Fibroblast of upper back skin (primary cell): ENCODE measurements at places on chromosomes 4 and X.
A peak's percentile ranks its signal among the peaks of the same experiment; 100 is the strongest.

- no peak for DNase-seq
Measured at GRCh38 chr4:120011725-120012124, 54.9 kb downstream of the MAD2L1 start.

- peak; percentile 97 for DNase-seq
Measured at GRCh38 chr4:185847352-185848097, 35.5 kb upstream of the SORBS2 start.

DNA sequence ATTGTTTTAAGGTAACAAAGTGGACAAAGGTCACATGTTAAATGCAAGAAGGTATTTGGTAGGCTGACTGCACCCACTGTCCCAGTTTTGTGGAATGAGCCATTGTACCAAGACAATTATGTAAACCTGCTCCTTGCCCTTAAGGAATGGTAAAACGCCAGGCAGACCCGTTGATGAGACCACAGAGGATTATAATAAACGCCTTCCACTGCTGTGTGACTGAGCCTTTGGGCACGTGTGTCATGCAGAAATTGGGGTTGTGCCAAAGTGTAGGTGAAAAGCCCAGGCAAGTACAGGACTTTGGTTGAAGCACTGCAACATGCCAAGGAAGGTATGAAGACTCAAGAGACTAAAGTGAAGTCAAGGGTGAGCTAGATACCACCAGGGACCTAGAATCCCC is 59.7 kb downstream of the LRRC66 start:
- DNase-seq = no peak

DNA sequence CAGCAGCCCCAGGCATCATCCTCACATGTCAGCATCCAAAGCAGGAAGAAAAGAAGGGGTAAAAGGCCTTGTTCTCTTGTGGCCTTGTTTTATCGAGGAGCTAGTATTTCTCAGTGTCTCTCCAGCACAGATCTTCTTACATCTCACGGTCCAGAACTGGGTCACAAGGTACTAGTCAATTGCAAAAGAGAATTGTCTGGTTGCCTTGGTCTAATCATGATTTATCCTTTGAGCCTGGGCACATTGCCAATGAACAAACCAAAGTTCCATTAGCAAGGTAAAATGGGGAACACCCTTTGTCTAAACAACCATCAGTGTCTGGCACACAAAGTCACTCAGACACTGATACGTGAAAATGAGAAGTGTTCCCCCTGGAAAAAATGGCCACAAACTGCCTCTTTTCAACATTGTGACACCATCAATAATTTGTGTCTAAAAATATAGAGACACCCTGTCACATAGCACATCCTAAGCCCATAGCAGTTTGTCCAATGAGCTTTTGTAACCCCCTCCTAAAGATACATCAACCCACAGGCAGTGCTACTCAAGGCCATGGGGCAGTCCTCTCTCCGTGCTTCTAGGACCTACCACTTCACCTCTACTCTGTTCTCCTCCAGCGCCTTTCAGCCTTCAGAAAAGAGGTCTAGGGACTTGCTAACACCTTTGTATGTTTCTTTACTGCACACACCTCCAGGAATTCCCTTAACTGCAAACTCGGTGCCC is 534.4 kb downstream of the MID1IP1 start:
- no peak for DNase-seq

GRCh38 chr4:46878641-46879040 is 30.4 kb downstream of the COX7B2 start:
- DNase-seq = no peak

DNA sequence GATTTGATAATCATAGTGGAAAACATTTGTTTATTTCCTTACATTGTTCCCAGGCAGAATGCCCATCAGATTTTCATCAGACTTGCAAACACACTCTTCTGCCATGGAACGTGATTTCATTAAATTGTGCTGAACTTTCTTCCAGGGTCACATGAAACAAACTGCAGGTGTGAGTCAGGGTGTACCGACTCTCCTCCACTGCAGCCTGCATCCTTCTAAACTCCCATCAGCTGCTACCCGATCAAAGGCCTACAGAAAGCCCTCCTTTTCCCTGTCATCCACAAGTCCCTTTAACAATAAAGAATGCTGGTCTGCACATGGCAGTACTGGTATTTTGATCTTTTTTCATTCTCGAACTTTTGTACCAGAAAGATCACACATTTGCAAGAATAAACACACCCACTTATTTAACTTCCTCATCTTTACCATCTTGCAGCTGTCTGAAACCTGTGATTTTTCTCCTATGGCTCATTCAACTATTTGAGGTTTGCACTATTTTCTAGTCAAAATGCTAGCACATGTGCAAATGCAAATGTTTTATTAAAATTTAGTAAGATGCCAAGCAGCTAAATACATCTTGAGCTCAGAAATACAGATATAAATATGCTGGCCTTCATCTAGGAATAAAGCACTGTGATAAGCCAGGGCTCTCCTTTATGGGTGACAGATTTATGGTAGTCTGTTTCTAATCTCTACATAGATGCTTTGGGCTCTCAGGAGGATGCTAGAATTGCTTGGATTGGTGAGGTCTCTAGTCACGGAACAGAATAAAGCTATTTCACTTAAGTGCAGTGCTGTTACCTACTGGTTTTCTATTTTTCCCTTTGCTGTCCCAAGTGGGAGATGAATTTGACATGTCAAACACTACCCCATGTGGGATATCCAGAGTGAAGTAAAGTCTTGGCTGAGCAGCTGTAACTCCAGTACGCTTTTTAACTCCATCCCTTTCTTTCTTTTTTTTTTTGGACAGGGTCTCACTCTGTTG is 25.8 kb upstream of the ARHGAP24 start:
- DNase-seq = peak; percentile 15

DNA sequence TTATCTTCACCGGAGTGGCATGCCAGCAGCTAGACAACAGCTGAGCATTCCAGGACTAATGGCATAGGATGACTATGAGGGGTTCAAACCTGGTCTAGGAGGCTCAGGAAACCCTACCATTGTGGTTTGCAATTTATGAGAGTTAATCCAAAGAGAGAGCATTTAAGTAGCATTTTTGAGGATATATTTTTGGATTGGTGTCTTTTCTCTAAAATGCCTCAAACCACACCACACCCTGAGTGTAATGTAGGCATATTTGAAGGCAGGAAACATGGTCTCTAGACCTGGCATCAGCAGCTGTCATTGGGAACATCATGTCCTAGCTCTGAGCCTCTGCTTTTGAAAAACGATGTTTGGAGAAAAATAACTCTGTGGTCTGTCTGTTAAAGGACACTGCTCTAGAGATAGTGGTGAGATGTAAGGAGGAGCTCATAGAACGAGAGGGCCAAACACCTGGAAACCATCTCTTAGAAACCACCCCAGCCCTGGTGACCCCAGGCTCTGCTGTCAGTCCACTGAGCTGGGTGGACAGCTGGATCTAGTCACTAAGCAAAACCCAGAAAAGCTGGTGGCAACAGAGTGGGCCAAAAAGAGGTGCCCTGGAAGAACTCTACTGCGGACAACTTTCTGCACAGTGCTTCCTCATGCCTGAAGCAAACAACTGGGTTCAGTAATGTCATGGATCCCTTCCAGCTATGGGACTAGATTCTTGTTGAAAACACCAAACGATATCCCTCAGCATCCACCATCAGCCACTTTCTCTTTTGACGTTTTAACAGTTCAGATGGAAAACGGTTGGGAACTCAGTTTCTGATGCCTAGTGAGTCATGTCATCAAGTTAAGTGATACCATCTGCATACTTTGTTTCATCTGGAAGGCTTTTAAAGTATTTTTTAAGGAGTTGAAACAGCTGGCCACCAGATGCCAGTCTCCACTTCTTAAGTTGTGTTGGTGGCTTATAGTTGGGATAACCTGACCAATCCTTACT is 100.2 kb upstream of the C1QTNF7 start:
- DNase-seq = peak; percentile 94

DNA sequence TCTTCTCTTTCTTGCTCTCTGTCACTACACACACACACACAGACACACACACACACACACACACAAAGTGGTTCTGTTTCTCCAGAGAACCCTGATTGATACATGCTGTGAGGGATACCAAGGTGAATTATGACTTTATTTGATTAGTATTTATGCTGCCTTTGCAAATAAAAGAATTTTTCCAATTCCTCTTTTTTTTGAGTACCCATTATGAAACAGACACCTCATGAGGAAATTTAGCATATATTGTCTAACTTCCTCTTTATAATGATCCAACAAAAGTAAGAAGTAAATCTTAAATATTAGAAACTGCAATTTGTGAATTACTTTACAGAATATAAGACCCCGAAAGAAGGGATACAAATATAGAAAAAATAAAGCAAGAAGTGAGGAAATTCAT is 14.3 kb upstream of the RAB28 start:
- DNase-seq = no peak

- DNase-seq = no peak
Measured at GRCh38 chr4:118760493-118760892, 75.3 kb downstream of the METTL14 start.

- no peak for DNase-seq
Measured at GRCh38 chr4:4824232-4824631, 35.2 kb upstream of the MSX1 start.

DNA sequence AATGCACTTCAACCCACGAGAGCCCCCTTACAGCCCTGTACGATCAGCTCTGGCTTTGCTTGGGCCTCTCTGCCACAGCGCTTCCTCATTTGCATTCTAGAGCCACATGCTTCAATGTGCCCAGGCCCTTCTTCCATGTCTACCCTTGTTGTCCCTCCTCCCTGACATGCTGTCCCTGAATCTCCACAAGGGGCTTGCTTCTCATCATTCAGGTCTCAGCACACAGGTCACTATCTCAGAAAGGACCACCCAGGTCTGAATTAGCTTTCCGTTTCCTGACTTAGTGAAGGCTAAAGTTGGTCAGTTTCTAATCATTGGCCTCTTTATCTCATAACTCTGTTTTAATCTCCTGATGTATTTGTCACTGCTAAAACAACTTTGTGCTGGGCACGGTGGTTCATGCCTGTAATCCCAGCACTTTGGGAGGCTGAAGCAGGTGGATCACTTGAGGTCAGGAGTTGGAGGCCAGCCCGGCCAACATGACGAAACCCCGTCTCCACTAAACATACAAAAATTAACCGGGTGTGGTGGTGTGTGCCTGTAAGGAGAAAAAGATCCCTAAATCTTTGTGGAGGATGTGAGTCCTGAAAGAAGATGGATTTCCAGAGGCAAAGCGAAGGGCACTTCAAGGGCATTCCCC is 17.9 kb upstream of the SLC34A2 start:
- no peak for DNase-seq

GRCh38 chrX:108731153-108731552 is 5.2 kb downstream of the IRS4 start:
- no peak for DNase-seq

GRCh38 chrX:153688071-153688470 is 345 bp downstream of the SLC6A8 start:
- DNase-seq = no peak

- DNase-seq = no peak
Measured at GRCh38 chrX:38746102-38746501, 55.2 kb upstream of the MID1IP1 start.

- peak; percentile 13 for DNase-seq
Measured at GRCh38 chr4:82648356-82648755, 86.6 kb upstream of the TMEM150C start.

DNA sequence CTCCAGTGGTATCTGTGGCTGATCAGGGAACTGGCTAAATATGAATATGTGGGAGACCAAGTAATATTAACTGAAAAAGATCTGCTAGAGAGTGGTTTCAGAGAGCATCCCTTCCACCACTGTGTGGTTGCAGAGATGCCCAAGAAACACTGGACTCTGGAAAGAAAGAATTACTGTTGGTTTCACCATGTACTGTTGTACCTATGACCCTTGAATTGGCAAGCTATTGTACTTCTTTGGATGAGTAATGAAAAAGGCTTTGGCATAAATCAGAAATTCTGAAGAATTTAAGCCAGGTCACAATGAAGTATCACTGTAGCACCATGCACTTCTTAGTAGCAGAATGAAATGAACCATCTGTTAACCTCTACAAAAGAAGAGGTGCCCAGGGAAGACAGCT is 134.4 kb upstream of the INTU start:
- peak; percentile 37 for DNase-seq

DNA sequence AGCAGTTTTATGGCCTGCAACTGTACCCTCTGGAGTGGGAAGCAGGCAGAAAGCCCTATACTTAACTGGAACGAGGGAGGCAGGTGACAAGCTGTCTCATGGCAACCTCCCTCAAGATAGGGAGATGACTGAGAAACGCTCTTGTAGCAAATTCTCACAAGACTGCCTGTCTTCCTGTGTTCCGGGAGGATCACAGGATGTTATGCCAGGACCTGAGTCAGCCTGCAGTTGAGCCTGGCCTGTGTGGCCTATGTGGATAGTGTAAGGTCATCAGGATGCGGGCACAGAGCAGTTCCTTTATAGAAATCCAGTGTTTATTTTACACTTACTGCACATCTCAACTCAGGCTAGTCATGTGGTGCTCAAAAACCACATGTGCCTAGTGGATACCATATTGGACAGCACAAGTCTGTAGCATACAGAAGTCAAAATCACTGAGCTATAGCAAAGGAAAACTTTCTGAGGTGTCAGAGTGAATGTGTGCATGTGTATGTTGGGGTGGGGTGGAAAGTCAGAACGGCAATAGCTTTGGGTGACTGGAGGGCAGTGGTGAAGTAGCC is 25.2 kb downstream of the TAF7L start:
- peak; percentile 14 for DNase-seq

DNA sequence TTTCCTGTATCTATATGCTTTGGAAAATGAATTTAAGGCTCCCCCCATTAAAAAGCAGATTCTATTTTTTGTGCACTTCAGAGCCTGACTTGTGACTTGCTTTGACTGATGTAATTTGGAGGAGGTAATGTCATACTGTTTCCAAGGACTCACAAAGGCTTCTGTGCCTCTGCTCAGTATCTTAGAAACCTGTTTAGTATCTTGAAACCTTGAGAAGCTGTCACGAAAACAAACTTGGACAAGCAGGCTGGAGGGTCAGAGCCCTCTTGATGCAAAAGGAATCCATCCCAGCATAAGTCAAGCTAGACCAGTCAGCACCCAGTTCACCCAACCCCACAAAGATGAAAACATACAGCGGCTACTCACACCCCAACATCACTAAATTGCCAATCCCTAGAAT is 560.0 kb upstream of the PCDH7 start:
- DNase-seq = no peak

DNA sequence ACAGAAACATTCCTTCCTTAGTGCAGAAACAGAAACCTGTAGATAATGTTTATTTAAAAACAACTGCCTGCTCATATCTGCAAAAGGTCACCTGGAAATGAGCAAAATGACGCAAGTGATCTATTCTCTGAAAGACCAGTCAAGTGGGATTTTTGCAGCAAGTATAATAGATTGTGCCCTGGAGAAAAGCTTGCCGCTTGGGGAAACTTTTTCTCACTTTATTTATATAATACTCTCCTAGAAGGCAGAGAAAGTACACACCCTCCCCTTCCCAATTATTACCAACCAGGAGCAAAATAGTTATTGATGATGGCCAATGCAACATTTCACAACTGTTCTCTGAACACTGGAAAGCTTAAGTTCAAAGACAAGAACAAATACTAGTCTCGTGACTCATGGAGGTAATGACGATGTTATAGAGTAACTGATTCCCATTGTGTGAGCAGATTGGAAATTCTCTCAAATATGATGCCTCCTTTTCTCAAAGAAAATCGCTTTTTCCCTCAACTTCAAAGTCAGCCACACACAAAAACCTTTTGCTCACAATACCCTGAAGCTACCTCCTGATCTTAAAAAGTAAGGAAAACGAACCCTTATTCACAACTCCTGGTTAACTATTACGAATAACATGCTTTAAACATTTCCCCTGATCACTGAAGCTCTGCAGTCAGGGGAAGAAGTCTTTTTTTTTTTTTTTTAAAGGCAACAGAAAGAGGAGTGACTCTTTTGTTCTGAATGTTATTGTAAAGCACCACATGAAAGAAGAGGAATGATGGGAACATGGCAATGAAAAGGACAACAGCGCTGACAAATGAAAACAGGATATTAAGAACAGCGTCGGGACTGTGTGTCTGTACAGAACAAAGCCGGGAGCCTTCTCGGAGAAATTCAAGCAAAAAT is 41.0 kb downstream of the MID1 start:
- peak; percentile 72 for DNase-seq
